ENCODE measurements at places on chromosomes 6 and 20.

DNA sequence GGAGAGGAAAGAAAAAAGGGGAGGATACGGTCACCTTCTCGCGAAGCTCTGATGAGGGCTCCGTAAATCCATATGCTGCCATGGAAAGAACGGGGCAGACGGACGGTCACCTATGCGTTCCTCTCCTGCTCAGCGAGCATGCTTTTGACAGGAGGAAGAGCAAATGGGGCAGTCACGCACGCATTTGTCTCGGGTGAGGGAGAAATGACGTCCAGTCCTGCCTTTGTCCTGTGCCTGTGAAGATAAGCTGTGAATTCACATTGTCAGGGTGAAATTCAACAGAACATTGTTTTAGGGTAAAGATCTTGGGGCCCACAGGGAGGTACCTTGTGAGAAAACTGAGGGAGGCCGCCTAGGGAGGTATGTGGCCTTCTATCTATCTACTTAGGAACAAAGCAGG is 83.8 kb downstream of the IRF4 start:
- DNase-seq, result no peak

DNA sequence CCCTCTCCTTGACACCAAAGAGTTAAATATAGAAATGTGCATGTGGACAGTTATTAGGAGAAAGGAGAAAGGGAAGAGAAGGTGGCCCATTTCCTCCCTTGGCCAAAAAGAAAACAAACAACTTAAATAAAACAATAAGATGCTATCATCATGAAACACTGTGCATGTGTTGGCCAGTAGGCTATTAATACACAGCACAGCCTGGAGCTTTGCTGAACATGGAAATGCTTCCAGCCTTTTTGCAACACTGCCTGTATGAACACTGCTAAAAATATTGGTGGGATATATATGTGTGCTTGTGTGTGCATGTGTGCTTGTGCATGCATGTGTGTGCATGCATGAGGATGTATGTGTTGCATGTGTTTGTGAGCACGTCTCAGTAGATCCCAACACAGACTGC is 100.4 kb downstream of the LY86 start:
- no peak for DNase-seq

DNA sequence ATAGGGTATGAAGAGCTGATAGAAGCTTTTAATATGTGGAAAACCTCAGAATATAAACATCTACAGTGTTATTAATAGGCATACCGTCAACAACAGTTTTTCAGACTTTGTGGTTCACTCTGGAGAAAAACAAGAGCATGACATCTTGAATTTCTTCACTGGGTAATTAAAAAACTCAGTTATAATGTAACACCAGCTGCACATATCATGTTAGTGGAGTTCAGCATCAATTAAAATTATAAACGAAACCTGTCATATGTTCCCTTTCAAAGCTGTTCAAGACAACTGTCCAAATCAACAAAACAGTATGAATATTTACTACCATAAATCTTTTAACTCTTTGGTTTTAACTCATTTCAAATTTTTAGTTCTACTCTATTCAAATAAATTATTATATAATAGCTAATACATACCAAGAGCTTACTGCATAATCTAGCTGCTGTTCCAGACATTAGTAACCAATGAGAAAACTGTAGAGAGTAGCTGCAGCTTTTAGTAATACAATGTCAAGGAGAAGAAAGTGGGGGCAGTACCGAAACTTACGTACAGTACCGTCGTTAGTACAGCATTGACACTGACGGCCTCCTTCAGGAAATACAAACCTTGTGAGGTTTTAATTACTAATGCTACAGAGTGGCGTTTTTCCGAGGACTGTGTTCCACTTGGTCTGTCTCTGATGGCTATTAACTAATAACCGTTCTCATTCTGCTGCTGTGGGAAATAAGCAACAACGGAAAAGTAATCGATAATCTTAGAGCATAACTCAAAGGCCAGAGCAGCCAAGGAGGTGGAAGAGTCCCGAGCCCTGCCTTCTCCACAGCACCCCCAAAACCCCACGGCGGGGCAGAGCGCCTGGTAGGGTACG is 532 bp upstream of the PM20D2 start:
- DNase-seq, result no peak

- no peak for DNase-seq
Measured at GRCh38 chr6:16163066-16163465, 34.2 kb downstream of the MYLIP start.

- peak; percentile 86 for DNase-seq
Measured at GRCh38 chr6:152636609-152637295, 410 bp downstream of the SYNE1 start.

GRCh38 chr6:102853249-102853955 is 1459.9 kb downstream of the GRIK2 start:
- no peak for DNase-seq

- no peak for DNase-seq
Measured at GRCh38 chr6:33508935-33509926, 54.9 kb downstream of the ZBTB9 start.

DNA sequence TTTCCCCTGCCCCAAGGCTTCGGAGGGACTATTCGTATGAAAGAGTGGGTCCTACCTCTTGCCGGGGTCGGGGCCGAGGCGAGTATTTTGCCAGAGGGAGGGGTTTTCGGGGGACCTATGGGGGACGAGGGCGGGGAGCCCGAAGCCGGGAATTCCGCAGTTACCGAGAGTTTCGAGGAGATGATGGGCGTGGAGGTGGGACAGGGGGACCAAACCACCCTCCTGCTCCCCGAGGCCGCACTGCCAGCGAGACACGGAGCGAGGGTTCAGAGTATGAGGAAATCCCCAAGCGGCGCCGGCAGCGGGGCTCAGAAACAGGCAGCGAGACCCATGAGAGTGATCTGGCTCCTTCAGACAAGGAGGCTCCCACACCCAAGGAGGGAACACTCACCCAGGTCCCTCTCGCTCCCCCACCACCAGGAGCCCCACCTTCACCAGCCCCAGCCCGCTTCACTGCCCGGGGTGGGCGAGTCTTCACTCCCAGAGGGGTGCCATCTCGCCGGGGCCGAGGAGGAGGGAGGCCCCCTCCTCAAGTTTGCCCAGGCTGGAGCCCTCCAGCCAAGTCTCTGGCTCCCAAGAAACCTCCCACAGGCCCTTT is 11.3 kb downstream of the PRRC2A start:
- no peak for DNase-seq
